ENCODE measurements at places on chromosomes 16 and 17.

GRCh38 chr17:28369684-28370034 is 448 bp downstream of the VTN start:
- peaks cover 1% of the 10 kb centered on the region for H3K36me3 ChIP-seq
- no peak overlapping the region for H3K4me3 ChIP-seq
- H3K27me3 ChIP-seq = no peaks in the 10 kb centered on the region
- H3K27ac ChIP-seq = no peak overlapping the region
- no peak for DNase-seq

- H3K27ac ChIP-seq = no peak overlapping the region
- peak; percentile 15 for DNase-seq
- peaks cover 6% of the 10 kb centered on the region for H3K36me3 ChIP-seq
- H3K4me3 ChIP-seq = no peak overlapping the region
Measured at GRCh38 chr17:17207998-17208397, 1.9 kb upstream of the PLD6 start.

GRCh38 chr16:28027055-28027454 is 36.5 kb downstream of the GSG1L start:
- no peaks in the 10 kb centered on the region for H3K4me1 ChIP-seq
- DNase-seq = no peak
- H3K27ac ChIP-seq = no peak overlapping the region
- H3K27me3 ChIP-seq = no peaks in the 10 kb centered on the region
- no peaks in the 10 kb centered on the region for H3K36me3 ChIP-seq

DNA sequence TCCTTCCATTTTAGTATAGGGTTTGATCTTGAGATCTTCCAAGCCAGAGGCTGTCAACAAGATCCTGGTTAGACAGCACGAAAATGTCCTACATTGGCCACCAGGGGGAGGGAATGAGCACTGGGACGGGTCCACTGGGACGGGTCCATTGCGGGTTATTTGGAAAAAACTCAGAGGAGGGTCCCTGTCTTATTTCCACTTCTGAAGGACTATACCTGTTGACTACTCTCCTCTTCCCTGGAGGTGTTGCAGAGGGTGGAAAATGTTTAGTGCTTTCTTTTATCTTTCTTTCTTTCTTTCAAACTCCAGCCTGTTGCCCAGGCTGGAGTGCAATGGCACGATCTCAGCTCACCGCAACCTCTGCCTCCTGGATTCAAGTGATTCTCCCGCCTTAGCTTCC is 2.5 kb downstream of the TTLL6 start:
- peaks cover 4% of the 10 kb centered on the region for H3K27me3 ChIP-seq
- no peak overlapping the region for H3K4me3 ChIP-seq
- H3K27ac ChIP-seq = no peak overlapping the region
- DNase-seq = peak; percentile 63

- peaks cover 11% of the 10 kb centered on the region for H3K36me3 ChIP-seq
- no peaks in the 10 kb centered on the region for H3K27me3 ChIP-seq
- peak within 1 kb of the TSS; percentile 94 for H3K27ac ChIP-seq
- H3K4me1 ChIP-seq = peaks cover 58% of the 10 kb centered on the region
Measured at GRCh38 chr17:38704606-38705522, at the start of gene MLLT6. TSS of gene MLLT6 (plus strand) at chr17:38705273. CDS start at chr17:38705633, 360 bp downstream.

DNA sequence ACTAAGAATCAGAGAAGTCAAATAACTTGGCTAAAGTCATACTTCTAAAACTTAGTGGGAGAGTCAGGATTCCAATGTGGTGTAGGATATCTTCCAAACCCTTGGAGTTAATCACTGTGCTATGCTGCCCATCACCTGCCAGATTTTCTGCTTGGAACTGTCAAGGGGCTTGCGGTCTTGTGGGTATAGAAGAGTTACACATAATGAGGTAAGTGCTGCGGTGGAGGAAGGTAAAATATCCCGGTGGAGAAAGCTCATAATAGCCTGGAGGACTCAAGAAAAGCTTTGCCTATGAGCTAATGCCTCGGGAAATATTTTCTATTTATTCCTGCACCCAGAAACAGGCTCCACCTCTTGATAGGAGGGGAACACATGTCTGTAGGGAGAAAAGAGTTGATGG is 195.6 kb downstream of the UTP18 start:
- H3K27ac ChIP-seq = no peak overlapping the region
- no peak overlapping the region for H3K4me3 ChIP-seq
- no peak for DNase-seq
- no peaks in the 10 kb centered on the region for H3K4me1 ChIP-seq
- no peaks in the 10 kb centered on the region for H3K36me3 ChIP-seq

DNA sequence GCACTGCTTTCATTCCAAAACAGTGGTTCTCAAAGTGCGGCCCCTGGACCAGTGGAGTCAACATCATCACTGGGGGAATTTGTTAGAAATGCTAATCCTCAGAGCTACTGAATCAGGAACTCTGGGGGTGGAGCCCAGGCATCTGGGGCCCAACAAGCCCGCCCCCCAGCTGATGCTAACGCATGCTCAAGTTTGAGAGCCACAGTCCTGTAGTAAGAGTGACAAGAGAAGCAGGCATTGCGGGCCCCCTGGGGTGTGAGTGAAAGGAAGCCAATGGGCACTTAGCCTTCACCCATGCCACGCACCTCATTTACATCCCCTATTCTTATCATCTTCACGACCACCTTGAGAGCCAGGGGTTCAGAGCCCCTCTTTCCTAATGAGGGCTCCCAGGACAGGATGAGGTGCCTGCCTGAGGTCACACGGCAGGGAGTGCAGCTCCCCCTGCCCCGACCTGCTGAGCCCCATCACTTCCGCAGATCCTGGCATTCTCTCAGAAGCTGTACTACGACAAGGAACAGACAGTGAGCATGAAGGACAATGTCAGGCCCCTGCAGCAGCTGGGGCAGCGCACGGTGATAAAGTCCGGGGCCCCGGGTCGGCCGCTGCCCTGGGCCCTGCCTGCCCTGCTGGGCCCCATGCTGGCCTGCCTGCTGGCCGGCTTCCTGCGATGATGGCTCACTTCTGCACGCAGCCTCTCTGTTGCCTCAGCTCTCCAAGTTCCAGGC is 9.1 kb downstream of the CA4 start:
- no peak overlapping the region for H3K4me3 ChIP-seq
- H3K27me3 ChIP-seq = no peaks in the 10 kb centered on the region
- H3K36me3 ChIP-seq = no peaks in the 10 kb centered on the region
- H3K4me1 ChIP-seq = no peaks in the 10 kb centered on the region
- H3K27ac ChIP-seq = no peak overlapping the region

- no peak overlapping the region for H3K4me3 ChIP-seq
- peaks cover 6% of the 10 kb centered on the region for H3K4me1 ChIP-seq
- H3K27ac ChIP-seq = no peak overlapping the region
- no peaks in the 10 kb centered on the region for H3K36me3 ChIP-seq
Measured at GRCh38 chr17:27651411-27652345, 20.7 kb downstream of the LGALS9 start.

- DNase-seq = no peak
- H3K36me3 ChIP-seq = no peaks in the 10 kb centered on the region
- no peak overlapping the region for H3K27ac ChIP-seq
- H3K4me1 ChIP-seq = no peaks in the 10 kb centered on the region
- H3K27me3 ChIP-seq = no peaks in the 10 kb centered on the region
- no peak overlapping the region for H3K4me3 ChIP-seq
Measured at GRCh38 chr17:18146259-18146658, 37.4 kb upstream of the ALKBH5 start.

DNA sequence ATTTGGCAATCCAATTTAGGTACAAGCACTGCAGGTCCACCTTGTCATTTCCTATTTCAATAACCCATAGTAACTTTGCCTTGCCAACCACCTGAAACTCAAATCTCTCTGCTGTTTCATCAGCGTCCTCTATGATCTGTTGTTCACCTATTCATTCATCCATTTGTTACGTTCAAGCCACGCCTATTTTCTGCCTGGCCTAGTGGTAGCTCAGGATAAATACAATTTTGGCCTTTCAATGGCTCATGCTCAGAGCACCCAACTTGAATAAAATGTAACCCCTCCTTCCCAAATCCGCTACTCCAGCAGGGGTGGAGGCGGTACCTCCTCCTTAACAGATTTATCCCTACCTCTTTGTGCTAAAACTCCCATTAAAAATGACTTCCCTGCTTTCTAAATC is 3.6 kb upstream of the FBXO47 start:
- no peak overlapping the region for H3K27ac ChIP-seq
- H3K4me1 ChIP-seq = peaks cover 7% of the 10 kb centered on the region
- no peak overlapping the region for H3K4me3 ChIP-seq
- no peak for DNase-seq
- no peaks in the 10 kb centered on the region for H3K27me3 ChIP-seq
- no peaks in the 10 kb centered on the region for H3K36me3 ChIP-seq

DNA sequence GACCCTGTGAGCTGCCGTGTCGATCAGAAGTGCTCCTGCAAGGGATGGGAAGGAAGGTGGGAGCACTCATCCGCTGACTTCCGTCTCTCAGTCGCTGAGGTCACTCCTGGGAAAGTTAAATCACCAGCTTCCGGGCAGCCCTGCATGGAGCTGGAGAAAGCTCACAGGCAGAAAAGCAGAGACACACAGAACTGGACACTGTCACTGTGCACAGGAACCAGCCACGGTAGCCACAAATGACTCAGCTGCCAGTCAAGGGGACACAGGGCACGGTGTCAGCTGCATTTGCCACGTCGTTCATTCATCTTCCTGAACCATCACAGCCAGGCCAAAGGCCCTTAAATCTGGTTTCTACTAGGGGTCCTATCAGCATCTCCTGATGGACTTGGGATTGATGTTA is 226.4 kb upstream of the PSMD7 start:
- H3K4me3 ChIP-seq = no peak overlapping the region
- no peak overlapping the region for H3K27ac ChIP-seq
- H3K4me1 ChIP-seq = no peaks in the 10 kb centered on the region
- H3K27me3 ChIP-seq = no peaks in the 10 kb centered on the region
- DNase-seq = no peak

GRCh38 chr17:32174889-32175288 is 32.6 kb downstream of the RHOT1 start:
- peaks cover 4% of the 10 kb centered on the region for H3K36me3 ChIP-seq
- no peak overlapping the region for H3K27ac ChIP-seq
- no peaks in the 10 kb centered on the region for H3K27me3 ChIP-seq
- no peaks in the 10 kb centered on the region for H3K4me1 ChIP-seq
- DNase-seq = no peak
- no peak overlapping the region for H3K4me3 ChIP-seq

GRCh38 chr16:80989801-80990200 is 16.9 kb downstream of the CMC2 start:
- H3K36me3 ChIP-seq = peaks cover 9% of the 10 kb centered on the region
- no peak for DNase-seq
- H3K4me3 ChIP-seq = no peak overlapping the region
- H3K4me1 ChIP-seq = peaks cover 18% of the 10 kb centered on the region

- peak; percentile 73 for DNase-seq
- no peaks in the 10 kb centered on the region for H3K27me3 ChIP-seq
- H3K27ac ChIP-seq = peak within 1 kb of the TSS; percentile 79
- H3K4me1 ChIP-seq = peaks cover 43% of the 10 kb centered on the region
- no peaks in the 10 kb centered on the region for H3K36me3 ChIP-seq
- H3K4me3 ChIP-seq = peak within 1 kb of the TSS; percentile 52
Measured at GRCh38 chr16:4614571-4615383, at the start of gene UBALD1. TSS of gene UBALD1 (minus strand) at chr16:4614888. CDS start at chr16:4614797, 91 bp downstream.

DNA sequence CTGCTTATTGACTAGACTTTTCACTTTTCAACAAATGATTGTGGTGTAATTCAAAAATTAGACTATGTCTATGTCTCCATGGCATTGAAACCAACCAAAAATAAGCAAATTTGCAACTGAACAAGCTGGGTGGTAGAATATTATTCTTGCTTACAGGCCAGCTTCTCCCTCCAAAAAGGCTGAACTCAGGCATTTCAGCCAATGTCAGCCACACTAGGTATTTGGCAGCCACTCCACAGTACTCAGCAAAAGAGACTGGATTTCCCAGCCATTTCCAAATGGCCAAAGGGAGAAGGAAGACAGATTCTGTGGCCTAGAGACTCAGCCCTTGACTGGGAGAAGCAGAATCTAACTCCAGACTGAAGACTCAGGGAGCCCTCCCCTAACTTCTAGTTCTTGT is 121.8 kb upstream of the IRX5 start:
- H3K36me3 ChIP-seq = no peaks in the 10 kb centered on the region
- H3K27ac ChIP-seq = no peak overlapping the region

DNA sequence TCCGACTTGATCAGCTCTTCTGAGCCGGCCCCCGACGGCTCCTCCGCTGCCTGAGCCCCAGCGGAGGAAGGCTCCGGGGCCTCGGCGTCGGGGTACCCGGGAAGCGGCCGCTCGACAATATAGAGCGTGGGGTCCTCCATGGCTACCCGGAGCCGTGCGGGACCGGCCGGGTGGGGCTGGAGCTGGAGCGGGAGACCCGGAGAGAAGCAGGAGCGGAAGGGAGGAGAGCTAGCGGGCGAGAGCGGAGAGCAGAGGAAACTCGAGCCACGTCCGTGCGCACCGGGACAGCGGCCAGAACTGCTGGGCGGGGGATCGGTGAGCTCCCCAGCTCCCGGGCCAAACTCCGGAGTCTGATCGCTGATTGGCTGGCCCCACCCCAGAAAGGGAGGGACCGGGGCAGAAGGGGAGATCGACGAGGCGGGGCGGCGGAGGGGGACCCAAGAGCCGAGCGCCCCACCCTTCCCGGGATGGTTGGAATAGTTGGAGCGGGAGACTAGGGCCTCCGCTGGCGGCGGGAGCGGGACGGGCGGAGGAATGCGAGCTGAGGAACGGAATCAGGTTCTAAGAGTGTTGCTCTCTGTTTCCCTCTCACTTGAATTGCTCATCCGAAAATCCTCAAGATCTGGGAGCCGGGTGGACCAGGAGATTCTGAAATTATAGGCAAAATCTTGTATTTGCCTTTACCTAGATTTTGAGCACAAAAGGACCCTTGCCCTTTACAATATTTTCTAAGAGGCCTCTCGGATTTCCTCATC is at the start of gene CAVIN1:
Gene CAVIN1 (minus strand): TSS at position 299 of the 755 bp plus-strand sequence. CDS start 159 bp downstream, at position 140.
- peaks cover 17% of the 10 kb centered on the region for H3K4me1 ChIP-seq
- no peak for DNase-seq

- peak overlapping the region; percentile 81 for H3K4me3 ChIP-seq
- peaks cover 40% of the 10 kb centered on the region for H3K4me1 ChIP-seq
- DNase-seq = peak; percentile 50
- H3K27me3 ChIP-seq = no peaks in the 10 kb centered on the region
Measured at GRCh38 chr16:1706386-1707192, 594 bp downstream of the MAPK8IP3 start.

- H3K36me3 ChIP-seq = peaks cover 7% of the 10 kb centered on the region
- H3K27me3 ChIP-seq = no peaks in the 10 kb centered on the region
- peaks cover 95% of the 10 kb centered on the region for H3K4me1 ChIP-seq
- peak; percentile 76 for DNase-seq
Measured at GRCh38 chr16:22358000-22358399, 16.4 kb downstream of the CDR2 start.
